ENCODE measurements at places on chromosomes 2 and 18. TPM values are rescaled to one million over a fixed set of nuclear protein-coding genes. Genes with fewer than 3 reads are reported as not detected.

The EIF2AK2 gene
- total RNA-seq, result 101 TPM

The TBR1 gene
- total RNA-seq, result not detected

The CCDC148 gene
- not detected for total RNA-seq

The NTSR2 gene
- not detected for total RNA-seq

The ANKRD29 gene
- not detected for total RNA-seq

The DYNC2LI1 gene
- total RNA-seq, result 6.1 TPM

The OSR1 gene
- total RNA-seq, result not detected

The PIEZO2 gene
- not detected for total RNA-seq

The GRHL1 gene
- 0.25 TPM for total RNA-seq

The NFE2L2 gene
- total RNA-seq, result 78.8 TPM

The KIF1A gene
- total RNA-seq, result 2.3 TPM

The TTL gene
- 24.5 TPM for total RNA-seq

Data from activated naive CD8-positive, alpha-beta T cell treated with anti-CD3 and anti-CD28 coated beads, Interleukin-2, amount 10 ng/mL, durations not matched to agents 7 days and 5 days (primary cell).